ENCODE measurements at places on chromosomes 5 and 9. TPM values are rescaled to one million over a fixed set of nuclear protein-coding genes. Genes with fewer than 3 reads are reported as not detected.

DNA sequence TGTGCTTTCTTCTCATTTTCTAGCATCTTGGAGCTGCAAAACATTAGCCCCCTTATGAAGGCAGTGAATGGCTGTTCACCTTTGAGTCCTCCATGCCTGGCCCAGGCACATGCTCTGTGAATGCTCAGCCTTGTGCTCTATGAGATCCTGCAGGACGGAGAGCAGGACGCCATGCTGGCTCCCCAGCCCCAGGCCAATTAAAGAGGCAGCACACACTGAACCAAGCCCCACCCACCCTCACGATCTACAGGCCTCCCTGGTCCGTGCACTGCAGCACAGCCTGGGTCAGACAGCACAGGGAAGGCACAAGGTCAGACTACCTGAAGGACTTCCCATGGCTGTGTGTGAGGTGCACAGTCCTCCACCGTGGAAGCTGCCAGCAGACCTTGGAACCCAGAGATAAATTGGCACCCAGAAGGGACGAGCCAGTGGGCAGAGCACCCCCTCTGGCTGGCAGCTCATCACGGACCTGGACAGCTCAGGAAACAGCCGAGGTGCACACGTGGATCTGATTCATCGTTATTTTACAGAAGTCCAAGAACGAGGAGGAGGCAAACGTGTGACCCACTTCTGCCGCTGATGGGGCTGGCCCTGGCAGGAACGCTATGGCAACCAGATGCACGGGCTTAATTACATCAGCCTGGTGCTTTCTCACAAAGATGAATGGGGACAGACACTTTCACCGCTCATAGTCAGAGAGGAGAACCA is 59.5 kb downstream of the OLFM1 start:
- no peak for DNase-seq

DNA sequence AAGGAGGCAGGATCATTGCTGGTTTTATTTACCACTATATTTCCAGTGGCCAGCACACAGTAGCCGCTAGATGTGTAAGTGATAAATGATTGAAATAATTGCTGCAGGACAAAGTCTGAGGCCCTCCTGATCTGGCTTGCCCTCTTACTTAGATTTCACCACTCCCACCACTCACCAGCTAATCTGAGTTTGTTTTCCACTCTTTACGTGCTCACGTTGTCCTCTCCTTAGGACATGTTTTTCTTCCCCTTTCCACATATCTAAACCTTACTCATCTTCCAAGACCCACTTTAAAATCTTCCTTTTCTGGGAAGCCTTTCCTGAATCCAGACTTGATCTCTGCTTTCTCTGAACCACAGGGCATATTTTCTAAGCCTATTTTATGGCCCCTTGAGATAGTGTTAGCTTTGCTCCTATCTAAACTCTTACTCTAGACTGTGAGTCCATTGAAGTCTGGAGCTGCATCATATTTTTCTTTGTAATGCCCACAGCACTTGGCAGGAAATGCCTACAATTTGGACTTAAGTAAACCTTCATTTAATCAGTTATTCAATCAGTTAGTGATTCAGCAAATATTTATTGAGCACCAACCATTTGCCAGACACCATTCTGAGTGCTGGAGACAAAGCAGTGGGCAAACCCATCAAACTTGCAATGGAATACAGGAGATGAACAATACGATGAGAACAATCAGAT is 2.4 kb downstream of the TLR4 start:
- DNase-seq, result no peak

- peak; percentile 92 for DNase-seq
Measured at GRCh38 chr5:168679515-168679920, 100.3 kb upstream of the PANK3 start.

Gene CLPTM1L
- total RNA-seq, result 103 TPM

Measured in neural crest cell (in vitro differentiated cells).